Stimulated activated CD8-positive, alpha-beta memory T cell treated with anti-CD3 and anti-CD28 coated beads, Interleukin-4, amount 100 ng/mL, for 48 hours (primary cell): ENCODE measurements at places on chromosomes 3 and 15.

- DNase-seq = no peak
Measured at GRCh38 chr3:191282251-191283185, 46.7 kb upstream of the CCDC50 start.

GRCh38 chr15:75192307-75192706 lies 9.4 kb upstream of the C15orf39 start:
- DNase-seq = no peak

DNA sequence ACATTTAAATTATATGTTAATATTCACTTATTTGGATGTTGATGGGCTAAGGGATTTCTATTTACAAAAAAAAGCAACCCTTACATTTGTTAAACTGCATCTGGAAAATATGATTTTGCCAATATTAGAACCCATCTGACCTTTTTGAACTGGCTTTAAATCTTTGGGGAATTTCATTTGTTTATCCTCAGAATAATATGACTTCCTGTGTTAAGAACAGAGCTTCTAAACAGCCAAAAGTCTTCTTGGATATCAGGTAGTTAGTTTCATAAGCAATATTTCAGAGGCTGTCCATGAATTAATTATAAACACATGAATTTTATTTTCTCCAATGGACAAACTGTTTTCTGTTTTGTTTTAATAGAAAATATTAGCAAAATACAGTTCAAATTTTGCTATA lies 301.9 kb upstream of the AGTR1 start:
- DNase-seq = no peak

DNA sequence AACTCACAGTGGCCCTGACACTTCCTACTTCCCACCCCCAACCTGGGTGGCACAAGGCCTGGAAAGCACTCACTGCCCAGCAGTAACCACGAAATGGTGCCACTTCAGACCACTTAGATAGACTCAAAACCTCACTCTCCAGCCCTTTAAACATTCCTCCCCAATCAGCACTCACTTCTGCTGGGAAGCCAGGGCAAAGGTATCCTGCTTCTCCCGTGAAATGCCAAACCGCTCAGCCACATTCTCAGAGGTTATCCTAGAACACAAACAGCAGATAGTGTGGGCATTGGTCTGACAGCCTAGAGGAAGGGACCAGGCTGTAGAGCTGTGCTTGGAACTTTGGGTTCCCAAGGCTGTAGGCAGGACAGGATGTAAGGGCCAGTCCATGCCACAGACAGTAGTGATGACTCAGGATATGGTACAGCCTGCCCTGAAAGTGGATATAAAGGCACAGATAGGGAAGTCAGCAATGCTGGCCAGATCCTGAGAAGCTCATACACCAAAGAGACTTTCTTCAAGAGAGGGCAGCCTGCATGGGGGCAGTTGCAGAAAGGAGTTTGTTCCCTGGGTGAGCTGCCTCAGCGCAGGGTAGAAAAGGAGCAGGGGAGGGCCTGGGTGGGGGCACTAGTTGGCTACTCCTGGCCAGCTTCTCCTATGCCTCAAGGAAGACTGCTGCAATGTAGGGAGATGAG lies 9.2 kb downstream of the ACAA1 start:
- peak; percentile 8 for DNase-seq

DNA sequence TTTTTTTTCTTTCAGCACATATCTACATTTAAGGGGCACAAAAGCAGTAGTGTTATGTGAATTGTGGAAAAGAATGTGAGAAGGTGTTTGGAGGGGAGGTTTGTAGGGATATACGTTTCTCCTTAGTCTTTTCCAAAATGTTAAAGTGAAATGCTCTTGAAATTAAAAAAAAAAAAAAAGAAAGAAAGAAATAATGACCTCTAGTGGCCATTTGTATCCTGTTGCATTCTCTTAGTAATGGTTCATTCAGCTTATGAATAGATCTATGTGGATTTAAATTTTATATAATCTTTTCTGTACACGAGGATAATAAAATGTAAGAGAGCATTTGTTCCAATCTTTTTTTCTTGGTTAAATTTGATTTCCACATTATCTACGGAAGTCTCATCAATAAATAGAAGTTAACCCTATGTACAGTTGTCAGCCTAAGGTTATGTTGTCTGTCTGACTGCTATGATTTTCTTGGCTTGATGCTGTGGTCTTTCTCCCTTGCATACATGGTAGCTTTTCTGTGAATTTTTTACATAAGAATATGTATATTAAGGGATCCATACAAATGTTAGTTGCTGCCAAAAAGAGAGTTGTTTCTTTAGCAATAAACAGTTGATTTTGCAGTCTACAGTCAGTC lies 1.7 kb downstream of the P2RY13 start:
- no peak for DNase-seq

DNA sequence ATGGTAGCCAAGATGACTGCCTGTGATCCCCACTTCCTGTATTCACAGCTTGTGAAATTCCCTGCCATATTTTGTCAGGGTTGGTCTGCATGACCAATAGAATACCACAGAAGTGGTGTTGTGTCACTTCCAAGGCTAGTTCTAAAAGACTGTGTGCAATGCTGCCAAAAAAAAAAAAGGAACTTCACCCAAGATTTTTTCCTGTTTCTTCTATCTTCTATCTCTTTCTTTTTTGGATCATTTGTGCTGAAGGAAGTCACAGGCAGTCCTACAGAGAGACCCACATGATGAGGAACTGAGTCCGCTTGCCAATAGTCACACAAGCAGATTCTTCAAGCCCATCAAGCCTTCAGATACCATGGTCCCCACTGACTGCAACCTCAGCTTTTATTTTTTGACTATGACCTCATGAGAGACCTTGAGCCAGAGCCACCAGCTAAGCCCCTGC lies 18.1 kb upstream of the RAF1 start:
- no peak for DNase-seq
